ENCODE measurements at places on chromosomes 4 and X.

DNA sequence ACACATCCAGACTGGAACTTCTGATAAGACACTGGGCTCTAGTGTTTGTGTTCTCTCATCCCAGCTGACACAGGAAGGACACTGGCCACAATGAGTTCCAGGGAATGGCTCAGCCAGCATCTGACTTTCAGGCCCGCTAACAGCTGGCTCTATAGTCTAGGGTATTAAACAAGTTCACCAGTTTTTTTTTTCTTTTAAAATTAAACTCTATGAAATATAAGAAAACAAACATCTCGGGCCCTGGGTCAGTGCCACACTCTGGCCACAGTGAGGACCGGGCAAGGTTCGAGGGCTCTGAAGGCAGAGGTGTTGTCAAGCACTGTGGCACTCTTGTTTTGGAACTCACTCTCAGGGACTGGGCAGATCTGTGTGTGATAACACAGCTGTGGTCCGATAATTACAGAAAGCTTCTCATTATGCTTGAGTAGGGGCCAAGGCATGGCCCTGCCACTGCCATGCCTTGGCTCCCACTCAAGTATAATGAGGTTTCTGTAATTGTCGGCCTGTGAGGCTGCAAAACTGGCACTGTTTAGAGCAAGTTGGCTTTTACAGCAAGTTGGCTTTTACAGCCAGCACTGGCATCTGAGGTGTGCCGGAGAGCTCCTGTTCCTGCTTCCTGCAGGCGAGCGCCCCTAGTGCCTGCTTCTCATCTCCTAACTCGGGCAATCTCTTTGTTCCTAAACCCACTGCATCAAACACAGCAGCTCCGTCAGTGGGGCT is 62.8 kb downstream of the PPP1R2C start:
- no peak for DNase-seq

DNA sequence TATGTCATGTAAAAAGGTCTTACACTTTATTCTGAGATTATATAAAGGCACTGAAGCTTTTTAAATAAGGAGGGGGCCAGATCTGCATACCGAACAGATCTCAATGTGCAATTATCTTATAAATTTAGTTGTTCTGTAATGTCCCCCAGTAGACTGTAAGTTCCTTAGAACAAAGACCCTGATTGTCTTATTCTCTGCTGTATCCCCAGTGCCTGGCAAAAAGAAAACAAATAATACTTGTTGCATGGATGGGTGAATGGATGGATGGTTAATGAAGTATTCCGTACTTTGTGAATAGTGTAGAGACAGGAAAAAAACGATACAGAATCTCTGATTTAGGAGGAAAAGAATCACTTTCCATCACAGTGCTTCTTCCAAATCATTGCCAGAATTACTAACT is 141.5 kb downstream of the CHM start:
- no peak for DNase-seq

DNA sequence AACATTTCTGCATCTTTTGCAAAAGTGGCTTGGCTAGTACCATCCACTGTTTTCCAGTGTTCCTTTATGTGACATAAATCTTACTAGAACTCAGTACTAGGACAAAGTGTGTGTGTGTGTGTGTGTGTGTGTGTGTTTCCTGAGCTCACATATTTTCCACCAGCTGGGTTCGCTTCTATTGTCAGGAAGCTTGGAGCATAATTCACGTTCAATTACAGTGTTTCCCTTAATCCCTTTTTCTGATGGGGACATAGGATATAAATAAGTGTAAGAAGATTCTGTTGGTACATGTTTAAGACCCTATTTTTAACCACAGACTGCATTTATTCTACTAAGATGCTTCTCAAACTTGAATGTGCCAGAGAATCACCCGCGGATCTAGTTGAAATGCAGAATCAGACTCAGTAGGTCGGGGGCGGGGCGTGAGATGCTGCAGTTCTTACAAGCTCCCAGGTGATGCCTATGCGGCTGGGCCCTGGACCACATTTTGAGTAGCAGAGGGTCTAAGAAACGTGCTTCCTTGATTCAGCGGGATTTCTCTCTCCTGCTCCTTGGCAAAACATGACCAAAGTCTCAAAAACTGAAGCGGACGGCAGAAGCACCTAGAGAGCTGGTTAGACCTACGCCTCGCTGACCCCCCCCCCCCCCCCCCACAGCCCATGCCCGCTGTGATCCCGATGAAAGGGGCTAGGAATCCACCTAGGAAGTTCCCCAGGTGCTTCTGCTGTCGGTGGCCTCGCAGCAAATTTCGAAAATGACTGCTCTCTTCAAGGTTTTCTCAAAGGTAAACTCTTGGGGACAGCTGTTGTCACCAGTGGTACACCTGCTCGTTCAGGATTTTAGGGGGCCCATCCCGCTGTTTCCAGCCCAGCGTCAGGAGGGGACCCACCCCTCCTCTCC is 797 bp downstream of the CD99L2 start:
- no peak for DNase-seq

DNA sequence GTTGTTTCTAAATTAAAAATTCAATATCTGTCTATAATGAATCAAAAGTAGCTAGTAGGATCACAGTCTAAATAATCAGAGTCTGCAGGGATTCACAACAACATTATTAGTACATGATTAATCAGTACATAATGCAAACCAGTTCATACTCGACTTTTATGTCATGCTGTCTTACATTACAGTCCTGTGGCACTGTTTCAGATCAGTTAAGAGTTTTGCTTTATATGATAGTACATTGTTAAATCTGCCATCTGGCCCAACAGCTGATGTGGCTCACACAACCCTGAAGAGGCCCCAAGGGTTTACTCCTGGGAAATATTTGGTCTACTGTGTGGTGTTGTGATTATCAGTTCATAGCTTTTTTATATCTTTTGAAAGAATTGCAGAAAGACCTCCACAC is 247.1 kb upstream of the ETNPPL start:
- DNase-seq = no peak

DNA sequence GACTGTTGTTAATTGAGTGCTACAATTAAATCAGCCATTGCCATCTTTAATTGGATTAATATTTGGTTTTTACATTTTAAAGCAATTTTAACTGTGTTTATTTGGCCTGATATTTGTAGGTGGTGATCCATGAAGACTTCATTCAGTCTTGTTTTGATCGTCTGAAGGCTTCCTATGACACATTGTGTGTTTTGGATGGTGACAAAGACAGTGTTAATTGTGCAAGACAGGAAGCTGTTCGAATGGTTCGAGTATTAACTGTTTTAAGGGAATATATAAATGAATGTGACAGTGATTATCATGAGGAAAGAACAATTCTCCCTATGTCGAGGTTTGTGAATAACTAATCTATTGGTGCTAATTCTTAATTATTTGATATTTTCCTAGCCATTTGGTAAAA is 82.6 kb downstream of the USP9X start:
- no peak for DNase-seq

- DNase-seq = no peak
Observed at GRCh38 chr4:120870279-120870673, 52.2 kb downstream of the PRDM5 start.

GRCh38 chrX:56833626-56834025 is 104.6 kb downstream of the NBDY start:
- no peak for DNase-seq

DNA sequence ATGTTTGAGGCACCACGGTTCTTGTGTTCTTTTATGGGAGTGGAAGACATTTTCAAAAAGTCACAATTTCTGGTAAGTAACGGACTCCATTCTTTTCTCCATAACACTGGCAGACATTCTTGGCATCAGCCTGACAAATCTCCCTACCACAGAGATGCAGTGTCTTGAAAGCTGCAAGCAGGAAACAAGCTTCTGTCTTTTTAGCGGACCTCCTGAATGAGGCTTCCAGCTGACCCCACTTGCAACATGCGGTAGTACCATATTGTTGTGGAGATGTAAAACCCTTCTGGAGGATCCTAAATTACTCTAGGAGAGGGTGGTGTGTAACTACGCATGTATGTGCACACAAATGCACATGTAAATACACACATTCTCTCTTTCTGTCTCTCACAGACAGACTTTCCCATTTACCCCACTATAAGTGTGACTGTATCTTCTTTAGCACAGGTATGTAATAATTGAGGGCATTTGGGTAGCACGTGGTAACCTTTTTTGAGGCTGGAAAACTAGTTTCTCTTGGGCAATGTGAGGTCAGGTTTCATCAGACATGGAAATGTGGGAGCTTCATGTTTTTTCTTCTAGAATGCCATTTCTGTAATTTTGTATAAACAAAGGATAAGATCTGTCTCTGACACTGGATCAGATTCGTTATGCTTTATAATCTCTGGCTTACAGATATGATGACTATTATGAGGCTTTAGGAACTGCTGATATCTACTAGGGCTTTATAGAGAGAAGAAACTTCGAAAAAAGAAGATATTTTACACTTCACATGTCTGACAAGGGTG is 130.1 kb downstream of the MGST2 start:
- no peak for DNase-seq

DNA sequence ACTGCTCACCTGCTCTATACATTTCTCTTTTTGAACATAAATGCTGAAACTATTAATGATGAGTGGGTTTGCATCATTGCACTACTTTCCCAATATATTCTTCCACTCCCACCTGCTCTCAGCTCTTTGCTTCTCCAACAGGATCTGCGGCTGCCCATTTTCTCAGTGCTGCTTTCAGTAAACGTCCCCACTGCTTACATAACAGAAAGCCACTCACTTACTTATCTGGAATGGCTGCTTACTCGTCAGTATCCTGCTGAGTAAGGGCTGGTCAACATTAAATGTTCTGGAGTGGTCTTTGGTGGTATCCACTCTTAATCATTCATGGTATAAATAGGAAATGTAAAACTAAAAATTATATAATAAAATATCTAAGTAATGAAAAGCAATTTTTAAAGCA is 112.8 kb upstream of the HPF1 start:
- no peak for DNase-seq

Data from HTR-8/SVneo (cell line).